ENCODE measurements at places on chromosomes 1 and 21. TPM values are rescaled to one million over a fixed set of nuclear protein-coding genes. Genes with fewer than 3 reads are reported as not detected.

GBP6 gene
- not detected for total RNA-seq

LRRC38 gene
- total RNA-seq, result not detected

DNA sequence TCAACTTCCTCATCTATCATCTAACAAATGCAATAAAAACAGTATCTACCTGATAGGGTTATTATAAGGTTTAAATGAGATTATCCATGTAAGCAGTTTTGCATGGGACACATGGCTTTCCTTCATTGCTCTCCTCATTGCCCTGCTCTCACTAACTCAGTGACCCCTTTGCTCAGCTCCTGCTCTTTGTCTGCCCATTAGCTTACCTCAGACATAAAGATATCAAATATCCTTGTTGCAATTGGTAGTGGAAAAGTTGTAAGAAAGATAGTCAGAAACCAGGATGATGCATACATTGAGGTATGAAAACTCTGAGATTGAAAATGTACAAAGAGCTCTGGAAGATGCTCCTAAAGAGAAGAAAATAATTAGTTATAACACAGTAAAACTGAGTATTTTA lies 89.8 kb downstream of the EVI5 start:
- DNase-seq, result no peak

DNA sequence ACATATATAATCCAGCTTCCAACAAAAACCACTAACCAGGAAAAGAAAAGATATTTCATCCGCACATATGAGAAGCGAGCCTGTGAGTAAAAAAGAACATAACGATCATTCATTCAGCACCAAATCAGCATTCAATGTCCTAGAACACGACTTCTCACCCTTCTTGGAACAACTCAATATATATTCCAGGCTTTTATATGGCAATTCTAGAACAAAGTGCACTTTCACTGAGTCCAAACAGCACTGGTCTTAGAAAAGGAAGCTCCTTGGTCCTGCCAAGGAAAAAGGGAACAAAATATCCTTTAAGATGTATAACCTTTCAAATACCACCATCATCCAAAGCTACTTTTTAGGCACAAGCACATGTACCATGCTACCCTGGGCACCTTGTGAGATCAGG lies 44.5 kb downstream of the RPL5 start:
- DNase-seq, result no peak

- no peak for DNase-seq
Observed at GRCh38 chr1:201609661-201610318, 70.9 kb downstream of the NAV1 start.

GRCh38 chr1:152247316-152247715 lies 23.3 kb upstream of the HRNR start:
- DNase-seq, result no peak

GRCh38 chr1:191582169-191582568 lies 576.1 kb upstream of the RGS18 start:
- DNase-seq, result no peak

- DNase-seq, result no peak
Observed at GRCh38 chr1:87650306-87650705, 321.6 kb downstream of the LMO4 start.

DNA sequence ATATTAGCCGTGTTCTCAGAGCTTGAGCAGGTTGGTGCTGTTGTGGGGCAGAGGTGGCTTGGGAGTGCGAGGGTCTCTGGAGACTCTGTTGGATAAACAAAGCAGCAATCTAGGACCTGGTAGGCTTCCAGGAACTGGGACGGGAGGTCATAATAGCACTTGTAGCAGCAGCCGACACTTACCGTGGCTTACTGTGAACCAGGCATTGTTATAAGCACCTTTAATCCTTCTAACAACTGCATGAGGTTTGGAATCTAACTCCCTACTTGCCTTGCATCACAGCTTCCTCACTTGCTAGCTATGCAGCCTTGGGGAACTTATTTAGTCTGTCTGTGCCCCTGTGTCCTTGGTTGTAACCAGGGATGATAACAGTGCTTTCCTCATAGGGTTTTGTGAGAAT lies 94.9 kb downstream of the NAV1 start:
- DNase-seq, result no peak

GRCh38 chr21:46459356-46460112 lies 843 bp downstream of the DIP2A start:
- peak; percentile 21 for DNase-seq

SOAT1 gene
- total RNA-seq, result 61.1 TPM

DNA sequence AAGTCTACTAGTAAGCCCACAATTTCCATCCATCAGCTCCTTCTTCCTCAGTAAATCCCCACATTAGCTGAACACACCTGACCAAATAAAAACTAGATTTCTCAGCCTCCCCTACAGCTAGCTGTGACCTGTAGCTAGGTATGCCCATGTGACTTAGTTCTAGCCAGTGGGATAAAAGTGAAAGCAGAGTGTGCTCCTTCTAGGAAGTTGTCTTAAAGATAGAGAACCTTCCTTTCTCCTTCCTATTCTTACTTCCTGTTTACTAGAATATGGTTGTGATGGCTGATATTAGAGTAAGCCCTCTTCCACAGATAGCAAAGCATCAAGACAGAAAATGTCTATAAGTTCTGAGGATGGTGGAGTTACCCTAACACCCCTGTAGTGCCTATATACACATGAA lies 67.0 kb downstream of the PIK3R3 start:
- no peak for DNase-seq

KCNE1 gene
- total RNA-seq, result 0.53 TPM

- DNase-seq, result no peak
Observed at GRCh38 chr1:232382671-232383070, 247.3 kb downstream of the SIPA1L2 start.

- no peak for DNase-seq
Observed at GRCh38 chr1:66450043-66450514, 83.9 kb upstream of the SGIP1 start.

- DNase-seq, result no peak
Observed at GRCh38 chr1:228292609-228292911, 84.7 kb downstream of the OBSCN start.

GRCh38 chr1:109598156-109598555 lies 21.3 kb downstream of the GNAT2 start:
- DNase-seq, result no peak

- DNase-seq, result no peak
Observed at GRCh38 chr1:206606867-206607266, 5.4 kb downstream of the EIF2D start.

VASH2 gene
- total RNA-seq, result 15.8 TPM

DNA sequence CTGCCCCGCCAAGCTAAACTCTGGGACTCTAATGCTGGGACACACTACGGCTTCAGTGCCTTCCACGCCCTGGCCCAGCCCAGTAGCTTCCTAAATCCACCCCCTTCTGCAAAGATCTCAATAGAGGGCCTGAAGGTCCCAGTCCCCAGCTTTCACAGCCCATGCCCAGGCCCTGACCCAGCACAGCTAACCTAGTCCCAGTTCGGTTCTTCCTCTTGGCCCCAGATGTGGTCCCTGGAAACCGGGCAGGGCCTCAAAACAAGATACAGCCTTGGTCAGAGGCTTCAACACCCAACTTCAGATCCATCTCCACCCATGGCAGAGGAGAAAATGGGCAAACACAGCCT lies 646 bp upstream of the PDZK1IP1 start:
- DNase-seq, result peak; percentile 6

EVA1C gene
- total RNA-seq, result not detected

GRCh38 chr1:231557898-231558707 lies 29.6 kb downstream of the TSNAX start:
- DNase-seq, result no peak

- DNase-seq, result no peak
Observed at GRCh38 chr1:230287674-230288315, 138.3 kb downstream of the PGBD5 start.

DNA sequence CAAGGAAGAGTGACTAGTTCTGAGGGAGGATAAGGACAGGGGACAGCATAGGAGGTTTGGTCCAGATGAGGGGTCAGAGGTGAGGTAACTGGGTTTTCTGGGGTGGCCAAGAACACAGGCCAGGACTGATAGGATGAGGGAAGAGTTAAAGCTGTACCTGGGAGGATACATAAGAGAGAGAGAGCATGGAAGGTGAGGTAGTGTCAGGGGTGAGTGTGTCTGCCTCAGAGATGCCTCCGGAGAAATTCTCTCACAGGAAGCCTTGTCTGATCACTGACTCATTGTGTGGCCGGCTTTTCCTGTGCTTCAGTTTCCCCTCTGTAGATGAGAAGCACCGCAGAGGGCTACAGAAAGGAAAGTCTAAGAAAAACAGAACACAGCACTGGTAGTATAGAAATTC lies 40.2 kb downstream of the FASLG start:
- DNase-seq, result no peak

GRCh38 chr1:24855474-24855873 lies 74.6 kb downstream of the RUNX3 start:
- DNase-seq, result no peak

DNA sequence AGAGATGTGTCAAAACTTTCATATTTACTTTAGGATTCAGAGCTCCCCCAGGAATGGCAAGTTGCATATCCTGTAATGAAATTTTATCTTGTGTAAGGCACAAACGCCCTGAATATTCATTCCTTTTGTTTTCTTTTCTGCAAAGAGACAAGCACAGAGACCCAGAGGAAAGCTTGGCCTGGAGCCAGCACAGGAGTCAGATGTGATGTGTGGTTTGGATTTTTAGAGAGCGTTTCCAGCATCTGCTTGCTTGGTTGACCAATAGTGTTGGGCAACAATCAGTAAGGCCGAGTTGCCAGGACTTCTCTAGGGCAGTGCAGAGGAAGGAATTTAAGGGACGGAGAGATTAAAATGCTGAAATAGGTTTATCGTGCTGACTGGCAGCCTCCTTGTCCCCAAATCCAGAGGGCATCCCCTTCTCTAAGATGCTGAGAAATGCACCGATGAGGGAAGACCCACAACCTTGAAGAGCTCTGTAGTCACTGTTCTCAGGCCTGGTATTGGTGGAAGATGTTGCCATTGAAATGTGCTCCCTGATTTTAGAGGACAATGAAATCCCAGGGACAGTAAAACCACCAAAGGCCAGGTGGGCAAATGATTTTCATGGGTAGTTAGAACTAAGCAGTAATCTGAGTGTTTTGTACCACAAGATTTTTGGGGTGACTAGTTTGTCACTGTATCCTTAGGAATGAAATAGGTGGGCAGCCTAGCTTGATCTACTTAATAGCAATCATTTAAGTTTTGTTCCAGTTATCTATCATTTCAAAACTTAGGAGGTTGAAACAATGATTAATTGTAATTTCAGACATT lies 37.9 kb upstream of the RHOU start:
- no peak for DNase-seq

DNA sequence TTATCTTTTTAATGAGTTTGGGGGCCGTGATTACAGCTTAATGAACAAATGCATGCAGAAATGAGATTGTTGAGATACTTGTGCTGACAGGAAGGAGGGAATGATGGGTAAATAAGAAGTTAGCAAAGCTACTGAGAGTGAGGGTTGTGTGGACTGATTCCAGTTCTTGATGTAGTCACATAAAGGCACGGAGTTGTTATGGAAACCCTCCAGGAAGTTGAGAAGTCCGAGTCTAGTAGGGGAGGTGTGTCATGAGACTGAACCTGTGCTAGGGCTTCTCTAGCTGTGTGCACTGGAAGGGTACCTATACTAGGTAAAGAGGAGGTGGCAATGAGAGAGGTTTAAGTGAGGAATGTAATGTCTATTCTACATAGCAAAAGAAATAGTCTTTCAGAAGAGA lies 475.7 kb downstream of the USP25 start:
- DNase-seq, result no peak

DNA sequence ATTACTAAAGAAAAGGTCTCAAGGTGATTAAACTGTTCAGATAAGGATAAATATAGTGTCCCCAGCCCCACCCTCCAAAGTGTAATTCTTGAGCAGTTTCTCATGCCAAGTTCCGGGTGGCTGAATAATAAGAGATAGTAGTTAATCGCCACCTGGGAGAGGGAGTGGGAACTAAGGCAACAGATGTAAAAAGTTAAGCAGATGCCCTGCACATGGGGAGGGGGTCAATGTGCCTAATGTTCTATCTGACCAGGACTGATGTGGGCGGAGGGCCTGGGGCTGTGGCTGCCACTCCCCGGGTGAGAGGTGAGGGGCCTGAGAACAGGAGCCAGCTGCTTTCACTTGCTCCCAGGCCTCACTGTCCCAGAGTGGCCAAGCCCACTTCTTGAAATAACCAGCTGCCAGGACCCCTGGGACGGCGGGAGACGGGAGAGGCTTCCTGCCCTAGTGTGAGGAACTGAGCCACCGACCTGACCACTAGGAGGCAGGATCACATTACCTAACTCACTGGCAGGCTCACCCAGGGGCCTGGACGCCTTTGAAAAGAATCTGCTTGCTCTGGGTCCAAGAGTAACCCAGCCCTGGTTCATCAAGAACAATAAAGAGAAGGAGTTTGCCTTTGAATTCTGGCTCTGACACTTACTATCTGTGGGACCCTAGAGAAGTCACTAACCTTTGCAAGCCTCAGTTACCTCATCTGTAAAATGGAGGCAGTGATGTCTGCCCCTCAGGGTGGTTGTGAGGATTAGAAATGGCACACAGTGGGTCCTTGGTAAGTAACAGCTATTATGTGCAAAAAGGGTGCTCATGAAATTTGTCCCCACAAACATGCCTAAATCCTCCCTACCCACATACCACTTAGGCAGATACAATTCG lies 179.2 kb downstream of the ATG4C start:
- DNase-seq, result peak; percentile 29

- DNase-seq, result no peak
Observed at GRCh38 chr1:100896481-100896982, 642 bp downstream of the SLC30A7 start.

DNA sequence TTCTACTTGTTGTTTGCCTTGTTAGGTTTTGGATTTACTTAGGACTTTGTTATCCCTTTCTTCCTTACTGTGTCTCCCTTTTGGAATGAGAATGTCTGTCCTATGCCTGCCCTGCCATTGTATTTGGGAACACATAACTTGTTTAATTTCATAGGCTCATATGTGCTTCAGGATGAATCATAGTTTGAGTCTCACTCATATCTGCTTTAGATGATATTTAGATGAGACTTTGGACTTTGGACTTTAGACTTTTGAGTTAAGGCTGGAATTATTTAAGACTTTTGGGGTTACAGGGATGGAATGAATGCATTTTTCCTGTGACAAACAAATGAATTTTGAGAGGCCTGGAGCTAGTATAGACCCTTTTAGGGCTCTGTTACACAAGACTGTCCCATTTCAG lies 33.4 kb downstream of the PSMG1 start:
- no peak for DNase-seq

AK5 gene
- total RNA-seq, result 4.0 TPM

- no peak for DNase-seq
Observed at GRCh38 chr1:28663871-28664470, 4.6 kb upstream of the GMEB1 start.

GRCh38 chr1:100699744-100700143 lies 19.8 kb upstream of the VCAM1 start:
- no peak for DNase-seq

OPTC gene
- not detected for total RNA-seq

IL20 gene
- total RNA-seq, result not detected

- no peak for DNase-seq
Observed at GRCh38 chr1:92937731-92938130, 23.5 kb downstream of the DIPK1A start.

PRR9 gene
- total RNA-seq, result not detected

PTCH2 gene
- 2.9 TPM for total RNA-seq

SEC22B gene
- total RNA-seq, result 28.1 TPM

PLEKHG5 gene
- total RNA-seq, result 77.0 TPM

OVAAL gene
- total RNA-seq, result not detected
